ENCODE measurements at places on chromosomes 13 and 19.

DNA sequence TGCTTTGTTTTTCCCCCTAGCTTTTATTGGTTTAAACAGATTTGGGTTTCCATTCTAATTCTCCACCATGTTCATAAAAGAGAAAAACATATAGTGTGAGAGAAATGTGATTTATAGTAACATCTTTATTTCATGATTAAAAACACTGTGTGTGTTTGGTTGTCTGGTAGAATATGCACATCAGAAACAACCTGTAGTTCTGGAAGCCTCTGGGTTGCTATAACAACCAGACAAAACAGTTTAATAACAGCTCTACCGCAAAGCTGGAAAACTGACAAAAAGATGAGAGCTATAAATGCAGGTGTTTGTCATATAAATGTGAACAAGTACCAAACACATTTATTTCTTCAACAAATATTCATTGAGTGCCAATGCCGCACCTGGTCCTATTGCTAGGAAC lies 9.8 kb downstream of the KBTBD6 start:
- no peak for DNase-seq

DNA sequence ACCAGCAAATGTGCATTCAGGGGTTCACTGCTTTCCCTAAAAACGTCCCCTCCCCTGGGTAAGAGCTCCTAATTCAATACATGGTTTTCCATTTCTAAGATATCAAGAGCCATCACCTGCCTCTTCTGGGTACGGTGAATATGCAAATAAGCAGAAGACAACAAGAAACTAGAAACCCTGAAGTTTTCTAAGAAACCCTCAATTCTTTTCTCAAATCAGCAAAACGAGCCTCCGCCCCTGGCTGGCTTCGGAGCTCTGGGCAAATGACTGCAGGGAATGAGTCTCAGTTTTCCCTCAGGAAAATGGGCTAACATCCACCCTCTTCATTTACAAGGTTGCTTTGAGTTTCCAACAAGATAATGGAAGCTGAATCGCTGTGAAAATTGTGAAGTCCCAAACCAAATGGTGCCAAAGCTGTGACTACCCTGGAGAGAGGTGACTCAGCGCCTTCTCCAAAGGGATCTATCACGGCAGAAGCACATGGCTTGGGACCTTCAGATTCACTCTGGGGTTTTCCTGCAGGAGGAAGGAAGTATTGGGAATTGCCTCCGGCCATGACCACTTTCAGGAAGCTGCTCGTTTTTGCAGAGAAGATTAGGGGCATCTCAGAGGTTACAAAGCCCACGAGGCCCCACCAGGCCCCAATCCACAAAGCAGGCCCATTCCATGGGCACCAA lies 26.6 kb downstream of the KLF2 start:
- DNase-seq = no peak

- DNase-seq = no peak
These were observed 406.5 kb downstream of the IRS2 start for GRCh38 chr13:109379930-109380329.

GRCh38 chr19:50779504-50780457 lies 9.5 kb downstream of the GPR32 start:
- DNase-seq = no peak

- DNase-seq = no peak
These were observed 56.4 kb downstream of the ZDHHC20 start for GRCh38 chr13:21402586-21403307.

GRCh38 chr13:29471551-29471950 lies 123.9 kb downstream of the SLC7A1 start:
- DNase-seq = no peak

- no peak for DNase-seq
These were observed 79.3 kb downstream of the PTPRS start for GRCh38 chr19:5261156-5261890.

DNA sequence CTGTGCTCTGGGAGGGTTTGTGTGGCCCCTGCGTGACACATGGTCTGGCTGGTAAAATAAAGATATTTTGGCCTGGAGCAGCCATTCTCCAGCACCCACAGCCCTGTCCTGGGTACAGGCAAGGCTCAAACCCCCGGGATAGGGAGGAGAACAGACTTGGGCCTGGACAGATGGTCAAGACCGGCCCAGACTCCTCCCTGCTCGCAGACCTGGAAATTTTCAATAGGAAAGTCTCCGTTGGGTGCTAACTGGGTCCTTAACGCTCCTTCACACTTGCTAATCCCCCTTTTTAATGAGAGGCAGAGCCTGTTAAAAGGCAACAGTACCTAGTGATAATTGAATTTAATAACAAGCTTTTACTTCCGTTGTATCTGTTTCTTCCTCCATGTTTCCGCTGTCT lies 2.5 kb downstream of the PALM start:
- no peak for DNase-seq

- no peak for DNase-seq
These were observed 12.7 kb upstream of the HNRNPL start for GRCh38 chr19:38862321-38863059.

DNA sequence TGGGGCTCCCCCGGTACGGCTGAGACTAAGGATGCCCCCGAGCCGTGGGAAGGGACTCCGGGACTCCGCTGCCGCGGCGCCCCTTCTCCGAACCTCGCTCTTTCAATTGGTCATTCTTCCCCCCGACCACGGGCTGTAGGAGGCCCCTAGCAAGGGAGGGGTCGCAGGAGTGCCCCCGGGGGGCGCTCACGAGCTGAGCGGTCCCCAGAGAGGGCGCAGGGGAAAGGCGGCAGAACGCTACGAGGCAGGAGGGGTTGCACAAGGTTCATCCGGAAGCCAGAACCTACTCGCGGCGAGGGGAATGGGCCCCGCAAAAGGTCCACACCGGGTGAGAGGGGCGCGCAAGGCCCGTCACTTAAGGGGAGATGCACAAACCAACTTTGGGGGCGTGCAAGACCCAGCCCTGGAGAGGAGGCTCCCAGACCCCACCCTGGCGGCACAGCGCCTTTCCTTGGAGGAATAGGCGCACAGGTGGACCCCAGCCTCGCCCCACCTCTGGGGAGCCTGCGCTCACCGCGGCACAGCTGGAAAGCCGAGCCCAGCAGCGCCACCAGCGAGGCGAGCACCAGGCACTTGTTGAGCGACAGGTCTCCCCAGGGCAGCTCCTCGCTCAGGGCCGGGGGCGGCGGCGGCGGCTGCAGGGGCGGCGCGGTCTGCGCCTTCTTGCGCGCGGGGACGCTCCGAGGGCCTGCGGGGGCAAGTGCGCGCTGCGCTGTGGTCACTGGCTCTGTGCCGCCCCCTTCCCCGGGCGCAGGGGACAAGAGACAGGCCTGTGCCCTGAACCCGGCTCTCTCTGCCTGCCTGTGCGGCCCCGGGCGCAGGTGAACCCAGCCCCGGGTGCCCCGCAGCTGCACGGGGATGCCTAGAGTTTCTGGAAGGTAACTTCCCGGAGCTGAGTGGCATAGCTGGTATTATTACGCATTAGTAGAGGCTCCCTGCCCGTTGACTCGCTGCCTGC lies 2.8 kb downstream of the JSRP1 start:
- DNase-seq = no peak

DNA sequence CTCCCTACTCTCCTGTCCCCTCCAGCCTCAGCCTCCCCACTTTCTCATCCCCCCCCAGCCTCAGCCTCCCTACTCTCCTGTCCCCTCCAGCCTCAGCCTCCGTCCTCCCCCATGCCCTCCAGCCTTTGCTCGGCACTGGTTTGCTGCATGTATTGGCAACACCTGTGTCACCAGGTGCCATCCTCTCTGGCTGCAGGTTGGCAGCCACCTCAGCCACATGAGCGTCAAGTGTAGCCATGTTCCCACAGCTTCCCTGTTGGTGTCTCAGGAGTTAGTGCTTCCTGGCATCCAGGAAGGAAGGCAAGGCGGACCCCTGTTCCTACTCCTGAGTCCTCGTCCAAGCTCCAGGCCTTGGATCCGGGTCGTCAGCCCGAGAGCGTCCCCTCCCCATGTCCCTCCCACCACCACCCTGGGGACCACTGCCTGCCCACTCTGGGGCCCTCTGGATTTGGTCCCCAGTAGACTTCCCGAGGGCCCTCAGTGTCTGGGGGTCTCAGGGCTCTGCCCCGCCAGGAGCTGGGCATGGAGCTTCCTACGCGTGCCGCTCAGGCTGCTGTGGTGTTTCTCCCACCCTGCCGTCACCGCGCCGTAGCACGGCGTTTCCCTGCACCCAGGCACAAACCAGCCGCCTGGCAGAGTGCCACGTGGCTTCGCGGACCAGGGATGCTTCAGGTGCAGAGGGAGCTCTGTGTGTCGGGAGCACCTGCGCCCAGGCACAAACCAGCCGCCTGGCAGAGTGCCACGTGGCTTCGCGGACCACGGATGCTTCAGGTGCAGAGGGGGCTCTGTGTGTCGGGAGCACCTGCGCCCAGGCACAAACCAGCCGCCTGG lies 128.3 kb upstream of the MCF2L start:
- no peak for DNase-seq

GRCh38 chr19:15404097-15404779 lies 14.6 kb downstream of the AKAP8L start:
- no peak for DNase-seq

DNA sequence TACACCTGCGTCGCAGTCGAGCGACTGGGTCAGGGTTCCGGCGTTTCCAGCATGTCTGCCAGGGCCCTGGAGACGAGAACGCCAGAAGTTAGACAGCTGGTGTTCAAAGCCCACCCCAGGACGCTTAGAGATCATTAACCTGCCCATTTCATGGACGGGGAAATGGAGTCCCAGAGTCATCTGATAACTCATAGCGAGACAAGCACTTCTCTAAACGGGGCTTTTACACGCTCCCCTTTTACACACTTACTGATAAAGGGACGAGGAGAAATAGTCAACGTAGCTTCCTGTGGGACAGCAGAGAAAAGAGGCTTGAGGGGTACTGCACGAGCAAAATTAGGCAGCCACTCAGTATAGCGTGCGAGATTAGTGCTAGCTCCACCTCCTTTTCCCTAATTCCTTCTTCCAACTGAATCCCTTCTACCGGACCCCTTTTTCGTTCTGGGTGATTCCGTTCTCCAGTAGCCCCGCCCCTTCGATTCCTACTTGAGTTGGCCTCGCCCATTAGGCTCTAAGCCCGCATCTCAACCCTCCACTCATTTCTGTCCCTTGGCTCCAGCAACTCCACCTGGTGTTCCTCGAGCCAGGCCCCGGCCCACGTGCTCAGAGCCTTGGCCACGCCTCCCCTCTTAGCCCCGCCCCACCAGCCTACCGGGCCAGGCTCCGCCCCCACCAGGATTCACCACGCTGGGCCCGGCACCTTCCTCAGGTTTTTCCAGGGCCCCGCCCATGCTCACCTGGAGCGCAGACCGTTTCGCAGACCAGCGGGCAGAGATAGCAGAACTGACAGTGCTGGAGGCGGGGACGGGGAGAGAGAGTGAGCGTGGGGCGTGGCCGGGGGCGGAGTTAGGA lies 3.7 kb downstream of the HRC start:
- DNase-seq = no peak

- DNase-seq = no peak
These were observed 923.5 kb downstream of the UQCRFS1 start for GRCh38 chr19:28289295-28290063.

DNA sequence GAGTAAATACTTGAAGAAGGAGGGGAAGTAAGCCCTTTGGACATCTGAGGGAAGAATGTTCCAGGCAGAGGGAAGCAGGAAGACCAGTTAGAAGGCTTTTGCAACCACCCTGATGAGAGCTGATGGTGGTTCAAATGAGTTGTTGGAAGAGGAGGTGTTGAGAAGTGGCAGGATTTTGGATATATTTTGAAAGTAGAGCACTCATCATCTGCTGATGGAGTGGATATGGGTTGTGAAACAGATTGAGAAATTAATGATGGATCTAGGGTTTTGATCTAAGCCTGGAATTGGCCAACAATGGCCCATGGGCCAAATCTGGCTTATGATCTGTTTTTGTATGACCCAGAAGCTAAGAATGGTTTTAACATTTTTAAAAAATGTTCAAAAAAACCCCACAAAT lies 230.7 kb downstream of the NDFIP2 start:
- no peak for DNase-seq

DNA sequence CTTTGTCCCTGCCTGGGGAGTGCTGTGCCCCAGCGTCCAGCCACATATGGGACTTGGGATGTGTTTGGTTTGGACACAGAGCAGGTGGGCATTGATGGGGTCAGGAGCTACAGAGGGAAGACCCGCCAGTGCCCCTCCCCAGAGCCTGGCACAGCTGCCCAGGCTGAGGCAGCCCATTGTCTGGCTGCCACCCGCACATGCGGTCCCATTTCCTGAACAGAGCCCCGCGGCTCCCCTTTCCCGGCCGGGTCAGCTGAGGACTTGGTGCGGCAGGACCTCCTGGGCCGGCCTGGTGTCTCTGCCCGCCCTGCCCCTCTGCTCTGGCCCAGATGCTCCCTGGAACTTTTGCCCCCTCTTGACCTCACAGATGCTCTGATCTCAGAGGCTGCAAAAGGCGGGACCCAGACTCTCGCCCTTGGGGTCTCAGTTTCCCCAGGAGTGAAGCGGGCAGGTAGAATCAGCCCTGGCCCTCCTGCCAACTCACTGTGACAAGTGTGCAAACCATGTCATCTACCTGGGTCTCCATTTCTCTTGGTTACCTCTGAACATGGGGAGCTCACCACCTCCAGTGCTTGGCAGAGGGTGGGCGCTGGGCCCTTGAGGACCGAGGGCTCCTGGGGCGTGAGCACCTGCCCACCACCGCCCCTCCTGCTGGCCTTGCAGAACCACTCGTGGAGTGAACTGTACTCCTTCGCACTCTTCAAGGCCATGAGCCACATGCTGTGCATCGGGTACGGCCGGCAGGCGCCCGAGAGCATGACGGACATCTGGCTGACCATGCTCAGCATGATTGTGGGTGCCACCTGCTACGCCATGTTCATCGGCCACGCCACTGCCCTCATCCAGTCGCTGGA lies 17.8 kb downstream of the HCN2 start:
- DNase-seq = no peak

- DNase-seq = no peak
These were observed 15.4 kb upstream of the CLN5 start for GRCh38 chr13:76976490-76976889.

DNA sequence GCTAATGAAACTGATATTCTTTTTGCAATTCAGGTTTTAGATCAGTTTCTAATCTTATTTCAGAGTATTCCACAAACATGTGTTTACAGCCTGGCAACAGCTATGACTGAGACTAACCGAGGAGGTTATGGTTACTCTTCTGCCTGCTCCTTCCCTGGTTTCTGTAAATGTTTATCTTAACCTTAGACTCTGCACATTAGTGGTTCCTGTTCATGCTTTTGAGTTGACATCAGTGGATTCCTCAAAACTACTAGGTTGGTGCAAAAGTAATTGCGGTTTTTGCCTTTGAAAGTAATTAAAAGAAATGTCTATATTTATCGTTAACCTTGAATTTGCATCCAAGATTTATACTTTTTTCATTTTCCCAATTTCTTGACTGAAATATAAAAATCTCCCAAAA lies 237.0 kb upstream of the TSHZ3 start:
- DNase-seq = no peak

- no peak for DNase-seq
These were observed 27.4 kb downstream of the TFDP1 start for GRCh38 chr13:113611996-113612395.

- DNase-seq = no peak
These were observed 3.2 kb upstream of the ABCC4 start for GRCh38 chr13:95304453-95304852.
